ENCODE measurements at places on chromosomes 1 and 21.

- DNase-seq: no peak
Measured at GRCh38 chr1:245375789-245376460, 221.1 kb downstream of the KIF26B start.

DNA sequence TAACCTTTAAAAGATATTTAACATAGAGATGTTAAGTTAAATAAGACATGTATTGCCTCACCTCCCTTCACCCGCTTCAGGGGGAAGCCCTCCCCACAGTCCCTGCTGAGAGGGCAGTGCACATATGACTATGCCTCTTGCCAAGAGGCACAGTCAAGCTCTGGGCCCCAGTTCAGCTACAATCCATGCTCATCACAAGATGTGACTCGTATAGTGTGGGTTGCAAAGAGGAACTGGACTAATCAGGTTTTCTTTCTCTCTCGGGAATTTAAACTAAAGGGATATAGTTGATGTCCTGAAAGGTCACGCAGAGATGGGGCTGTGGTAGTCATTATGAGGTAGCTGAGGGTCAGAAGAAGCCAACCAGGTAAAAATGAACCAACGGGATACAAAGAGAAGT is 35.6 kb downstream of the LYST start:
- no peak for DNase-seq

DNA sequence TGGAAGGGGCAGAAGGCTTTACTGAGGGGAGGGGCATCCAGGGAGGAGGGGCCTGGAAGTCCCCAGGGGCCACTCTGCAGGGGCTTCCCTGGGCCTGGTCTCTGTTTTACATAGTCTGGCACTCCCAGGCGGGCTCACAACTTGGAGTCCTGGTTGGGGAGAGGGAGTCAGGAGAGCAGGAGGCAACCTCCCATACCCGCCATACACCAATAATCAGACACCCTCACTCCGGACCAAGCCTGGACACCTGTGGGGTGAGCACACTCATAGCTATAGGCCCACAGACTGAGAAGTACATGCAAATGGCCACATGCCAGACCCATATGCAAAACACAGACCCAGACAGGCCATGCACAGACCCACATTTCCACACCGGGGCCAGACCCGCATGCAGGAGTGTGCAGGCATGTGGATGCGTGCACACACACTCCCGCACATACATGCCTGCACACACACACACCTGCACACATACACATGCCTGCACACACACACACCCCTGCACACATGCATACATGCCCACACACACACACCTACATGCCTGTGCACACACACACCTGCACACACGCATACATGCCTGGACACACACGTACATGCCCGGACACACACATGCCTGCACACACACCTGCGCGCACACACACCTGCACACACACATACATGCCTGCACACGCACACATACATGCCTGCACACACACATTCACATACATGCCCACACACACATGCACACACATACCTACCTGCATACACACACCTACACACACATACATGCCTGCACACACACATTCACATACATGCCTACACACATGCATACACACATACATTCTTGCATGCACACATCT is 89.5 kb upstream of the RUNX3 start:
- DNase-seq: no peak

DNA sequence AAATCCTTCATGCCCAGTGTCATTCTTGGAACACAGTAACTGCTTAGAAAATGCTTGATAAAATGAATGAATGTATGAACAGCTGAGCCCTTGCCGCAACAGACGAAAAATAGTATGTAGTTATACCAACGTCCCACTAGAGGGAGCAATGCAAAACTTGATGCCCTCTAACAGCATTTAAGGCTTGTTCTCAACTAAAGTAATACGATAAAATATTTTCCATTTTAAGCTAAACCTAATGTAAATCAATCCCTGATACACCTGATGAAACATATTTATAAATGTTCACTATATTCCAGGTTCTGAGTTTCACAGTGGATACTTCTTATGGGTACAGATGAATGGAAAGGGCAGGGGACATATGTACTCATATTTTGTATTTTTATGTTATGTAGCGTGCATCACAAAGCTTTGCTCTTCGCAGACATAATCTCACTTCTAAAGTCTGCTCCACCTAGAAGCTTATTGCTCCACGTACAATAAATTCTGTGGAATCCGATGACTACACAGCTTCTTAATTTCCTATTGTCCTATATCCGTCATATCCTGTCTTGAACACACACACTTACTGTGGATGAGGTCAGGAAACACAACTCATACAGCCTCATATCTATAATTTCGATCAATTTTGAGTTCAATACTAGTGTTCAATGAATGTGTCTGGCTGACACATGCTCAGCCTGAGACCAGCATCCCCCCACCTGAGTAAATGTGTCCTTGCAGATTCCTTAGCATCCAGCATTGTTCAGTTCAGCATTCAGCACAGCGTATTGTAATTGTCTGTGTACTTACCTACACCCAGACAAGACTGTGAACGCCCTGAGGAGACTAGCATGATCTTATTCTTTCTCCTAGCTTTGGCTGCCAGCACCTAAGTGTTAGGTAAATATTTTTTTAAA is 4.4 kb upstream of the UTP25 start:
- DNase-seq: no peak

DNA sequence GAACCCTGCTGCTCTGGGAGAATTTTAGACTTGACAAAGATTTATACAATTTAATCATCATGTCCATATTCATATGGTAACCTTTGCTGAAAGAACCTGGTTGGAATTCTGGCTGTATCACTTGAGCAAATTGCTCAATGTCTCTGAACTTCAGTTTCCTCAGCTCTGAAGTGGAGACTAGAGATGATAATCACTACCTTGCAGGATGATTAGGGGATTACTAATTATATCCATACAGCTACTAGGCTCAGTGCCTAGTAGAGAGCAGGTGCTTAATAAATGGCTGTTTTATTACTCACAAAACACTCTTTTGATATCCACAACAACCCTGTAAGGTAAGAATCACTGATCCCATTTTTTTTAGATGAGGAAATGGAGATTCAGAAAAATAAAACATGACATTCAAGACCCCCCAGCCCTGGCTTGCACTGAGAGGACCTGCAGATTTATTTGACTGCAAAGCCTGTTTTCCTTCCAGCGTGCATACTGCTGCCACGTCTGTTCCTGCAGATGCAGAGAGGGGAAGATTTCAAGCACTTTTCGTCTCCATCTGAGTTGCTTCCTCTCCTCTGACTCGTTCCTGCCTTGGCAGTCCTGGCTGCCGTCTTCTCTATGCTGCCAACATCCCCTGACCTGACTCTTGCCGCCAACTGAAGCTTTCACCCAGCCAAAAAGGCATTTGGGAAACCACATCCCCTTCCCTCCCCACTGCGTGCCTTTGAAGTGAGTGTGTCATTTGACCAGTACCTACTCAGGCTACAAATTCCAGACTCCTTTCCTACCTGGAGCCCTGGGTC is 203.0 kb downstream of the PLPP3 start:
- peak; percentile 76 for DNase-seq

DNA sequence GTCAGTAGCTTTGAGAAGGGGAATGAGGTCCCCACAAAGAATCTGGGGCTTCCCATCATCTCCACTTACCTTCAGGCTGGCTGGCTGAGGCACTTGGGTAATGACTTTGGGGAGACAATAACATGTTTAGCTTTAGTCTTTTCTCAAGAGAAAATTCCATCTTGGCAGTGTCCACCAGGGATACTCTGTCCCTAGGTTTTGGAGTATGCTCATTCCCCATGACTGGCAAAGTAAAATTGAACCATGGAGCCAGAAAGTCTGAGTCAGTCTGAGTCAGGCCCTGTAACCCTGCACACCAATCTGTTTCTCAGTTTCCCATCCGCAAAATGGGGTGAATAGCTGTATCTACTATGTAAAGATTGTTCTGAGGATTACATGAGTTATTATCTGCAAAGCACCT is 28.2 kb downstream of the RUNX1 start:
- peak; percentile 3 for DNase-seq

- DNase-seq: no peak
Measured at GRCh38 chr21:27825035-27825434, 858.1 kb upstream of the ADAMTS5 start.

GRCh38 chr21:31498985-31499384 is 154.9 kb upstream of the TIAM1 start:
- no peak for DNase-seq

DNA sequence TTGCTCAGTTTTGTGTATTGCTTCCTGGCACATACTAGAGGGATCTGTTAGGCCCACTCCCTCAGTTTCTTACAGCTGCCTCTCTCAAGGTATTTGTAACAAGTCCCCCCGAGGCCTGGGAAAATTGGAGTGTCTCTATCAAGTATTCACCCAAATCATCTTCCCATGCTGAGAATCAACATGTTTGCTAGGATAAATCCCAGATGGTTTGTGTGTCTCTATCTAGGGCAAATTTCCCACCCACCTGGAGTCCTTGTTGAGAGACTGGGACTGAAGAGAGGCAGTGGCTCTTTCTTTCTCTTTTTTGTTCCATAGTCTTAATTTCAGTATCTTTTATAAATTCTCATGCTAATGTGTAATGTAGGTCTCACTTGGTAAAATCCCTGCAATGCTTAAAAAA is 58.0 kb downstream of the OLFM3 start:
- DNase-seq: no peak

DNA sequence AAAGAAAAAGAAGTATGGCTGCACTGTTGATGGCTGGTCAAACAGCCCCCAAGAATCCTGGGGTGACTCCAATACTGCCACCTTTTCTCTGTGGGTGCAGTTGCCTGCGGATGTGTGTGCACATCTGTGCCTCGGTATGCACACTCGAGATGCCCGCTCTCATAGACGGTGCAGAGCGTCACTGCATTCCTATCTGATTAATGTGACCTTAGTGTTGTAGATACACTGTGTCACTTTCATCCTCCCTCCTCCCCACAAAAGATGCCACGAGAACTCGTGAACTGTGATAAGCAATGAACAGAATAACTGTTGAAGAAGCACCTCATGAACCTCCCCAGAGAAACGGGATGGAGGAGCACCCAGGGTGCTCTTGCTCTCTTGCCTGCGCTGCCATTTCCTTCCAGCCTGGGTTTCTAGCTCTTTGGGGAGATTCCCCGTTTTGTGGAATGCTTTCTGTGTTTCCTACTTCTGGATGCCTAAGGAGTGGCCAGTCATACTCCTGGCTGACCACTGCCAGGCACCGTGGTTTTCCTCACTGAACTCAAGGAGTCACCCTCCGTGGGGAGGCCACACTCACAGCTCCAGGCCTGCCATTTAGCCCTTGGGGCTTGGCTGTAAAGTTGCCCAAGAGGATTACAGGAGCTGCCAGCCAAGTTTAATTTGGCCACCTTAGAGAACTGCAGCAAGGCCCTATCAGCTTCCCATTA is 32.0 kb downstream of the NTPCR start:
- peak; percentile 28 for DNase-seq

- DNase-seq: no peak
Measured at GRCh38 chr1:184759112-184759511, 4.5 kb upstream of the EDEM3 start.

DNA sequence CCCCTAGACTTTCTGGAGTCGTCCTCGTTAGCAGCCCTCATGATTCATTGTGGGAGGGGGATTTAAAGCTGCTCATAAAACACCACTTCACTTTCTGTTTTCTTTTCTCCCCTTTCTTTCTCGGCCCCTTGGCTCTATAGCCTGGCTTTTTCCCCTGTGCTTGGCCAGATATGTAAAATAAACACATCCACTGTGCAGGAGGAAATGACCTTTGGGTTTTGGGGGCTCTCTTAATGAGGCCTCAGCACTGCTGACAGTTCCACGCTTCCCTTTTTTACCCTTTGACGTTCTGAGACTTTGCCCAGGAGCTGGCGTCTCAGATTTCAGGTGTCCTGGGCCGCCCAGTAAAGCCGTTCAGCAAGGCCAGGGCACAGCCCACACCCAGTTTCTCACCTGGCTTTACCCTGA is 65.7 kb downstream of the RUNX3 start:
- DNase-seq: no peak
